Activated CD8-positive, alpha-beta T cell treated with anti-CD3 and anti-CD28 coated beads, Interleukin-2, amount 10 ng/mL, durations not matched to agents 7 days and 5 days (primary cell): ENCODE measurements at places on chromosomes 6 and 20.

DNA sequence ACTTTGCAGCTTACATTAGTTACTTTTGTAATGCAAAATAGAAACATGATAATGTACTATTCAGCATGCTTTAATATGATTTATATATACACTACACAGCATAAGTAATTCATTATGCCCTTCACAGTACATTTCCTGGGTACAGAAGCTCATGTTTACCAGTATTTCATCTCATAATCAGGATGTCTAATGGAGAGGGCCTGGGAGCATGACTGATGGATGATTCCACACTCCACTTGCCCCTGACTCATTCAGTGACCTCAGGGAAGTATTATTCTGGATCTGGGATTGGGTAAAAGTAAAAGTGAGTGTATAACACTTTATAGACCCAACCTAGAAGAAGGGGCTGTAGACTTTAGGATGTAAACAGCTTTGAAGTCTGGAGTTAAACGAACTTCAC, 31.4 kb upstream of the BACH2 start:
- DNase-seq = no peak

- DNase-seq = no peak
These were observed 74.3 kb downstream of the ADGB start for GRCh38 chr6:146673069-146673468.

DNA sequence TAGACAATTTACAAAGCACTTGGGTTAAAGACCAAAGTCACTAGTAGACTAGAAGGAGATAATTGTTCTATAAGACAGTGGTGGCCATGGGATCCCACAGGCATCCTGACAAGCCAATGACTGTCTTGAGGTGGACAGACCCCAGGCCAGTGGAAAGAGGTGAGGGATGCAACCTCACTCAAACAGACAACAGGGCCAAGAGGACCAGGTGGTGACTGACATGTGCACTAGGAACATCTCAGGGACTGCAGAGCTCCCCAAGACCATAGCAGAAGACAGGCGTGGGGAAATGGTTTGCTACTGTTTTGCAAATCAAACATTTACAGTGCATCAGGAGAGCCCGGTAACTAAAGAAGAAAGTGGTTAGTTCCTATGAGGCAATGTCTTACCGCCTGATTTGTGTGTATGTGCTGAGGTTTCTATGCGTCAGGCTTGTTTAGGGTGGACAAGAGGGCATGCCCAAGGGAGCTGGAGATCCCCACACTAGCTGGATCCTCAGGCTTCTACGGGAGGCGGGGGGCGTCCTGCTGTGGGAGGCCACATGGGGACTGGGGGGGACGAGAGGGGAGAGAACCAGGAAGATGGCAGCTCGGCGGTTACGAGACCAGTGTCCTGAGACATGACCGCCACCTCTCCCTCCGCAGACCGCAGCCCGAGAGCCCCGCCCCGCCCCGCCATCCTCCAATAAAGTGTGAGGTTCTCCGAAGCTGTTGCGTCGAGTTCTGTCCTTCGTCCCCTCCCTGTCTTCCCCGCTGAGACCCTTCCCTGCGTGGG, 623 bp upstream of the MRPS26 start:
- peak; percentile 60 for DNase-seq

GRCh38 chr20:32152421-32153155, 43.1 kb downstream of the TM9SF4 start:
- no peak for DNase-seq

- no peak for DNase-seq
These were observed 51.6 kb downstream of the LAMA4 start for GRCh38 chr6:112202639-112203341.

DNA sequence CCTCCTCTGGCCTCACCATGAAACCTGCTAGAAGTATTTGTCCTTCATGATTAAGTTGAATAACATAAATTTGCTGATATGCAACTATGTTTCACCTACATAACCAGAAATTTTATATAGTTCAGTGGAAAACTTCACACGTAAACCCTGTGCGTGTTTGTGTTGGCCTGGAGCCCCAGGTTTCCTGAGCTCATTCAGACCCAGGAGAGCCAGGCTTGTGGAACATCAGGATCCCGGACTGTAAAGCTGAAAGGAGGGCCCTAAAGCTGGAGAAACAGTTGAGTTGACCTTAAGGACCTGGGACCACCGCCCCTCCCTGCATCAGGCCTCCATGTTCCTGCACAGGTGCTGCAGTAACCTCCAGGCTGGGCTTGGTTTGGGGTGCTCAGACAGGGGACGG, 3.1 kb upstream of the SPATS1 start:
- no peak for DNase-seq

DNA sequence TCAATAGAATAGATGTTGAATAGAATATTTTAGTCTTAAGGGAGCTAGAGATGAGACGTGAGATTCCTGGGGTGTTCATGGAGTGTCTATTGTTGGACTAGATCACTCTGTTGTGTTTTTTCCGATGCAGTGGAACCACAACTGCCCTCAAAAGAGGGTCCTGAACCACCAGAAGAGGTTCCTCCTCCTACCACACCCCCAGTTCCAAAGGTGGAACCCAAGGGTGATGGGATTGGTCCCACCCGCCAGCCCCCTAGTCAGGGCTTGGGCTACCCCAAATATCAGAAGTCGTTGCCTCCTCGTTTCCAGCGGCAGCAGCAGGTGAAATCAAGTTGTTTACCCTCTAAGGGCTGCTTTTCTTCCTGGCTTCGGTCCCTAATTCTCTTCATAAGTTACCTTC, 8.5 kb downstream of the PRRC2A start:
- DNase-seq = no peak
